H4 (cell line): ENCODE measurements at places on chromosomes 3 and 15. TPM values are rescaled to one million over a fixed set of nuclear protein-coding genes. Genes with fewer than 3 reads are reported as not detected.
A peak's percentile ranks its signal among the peaks of the same experiment; 100 is the strongest.

C3orf85 gene
- total RNA-seq: not detected in 2 replicates

- DNase-seq: no peak
Measured at GRCh38 chr15:86444527-86444926, 364.9 kb downstream of the AGBL1 start.

DNA sequence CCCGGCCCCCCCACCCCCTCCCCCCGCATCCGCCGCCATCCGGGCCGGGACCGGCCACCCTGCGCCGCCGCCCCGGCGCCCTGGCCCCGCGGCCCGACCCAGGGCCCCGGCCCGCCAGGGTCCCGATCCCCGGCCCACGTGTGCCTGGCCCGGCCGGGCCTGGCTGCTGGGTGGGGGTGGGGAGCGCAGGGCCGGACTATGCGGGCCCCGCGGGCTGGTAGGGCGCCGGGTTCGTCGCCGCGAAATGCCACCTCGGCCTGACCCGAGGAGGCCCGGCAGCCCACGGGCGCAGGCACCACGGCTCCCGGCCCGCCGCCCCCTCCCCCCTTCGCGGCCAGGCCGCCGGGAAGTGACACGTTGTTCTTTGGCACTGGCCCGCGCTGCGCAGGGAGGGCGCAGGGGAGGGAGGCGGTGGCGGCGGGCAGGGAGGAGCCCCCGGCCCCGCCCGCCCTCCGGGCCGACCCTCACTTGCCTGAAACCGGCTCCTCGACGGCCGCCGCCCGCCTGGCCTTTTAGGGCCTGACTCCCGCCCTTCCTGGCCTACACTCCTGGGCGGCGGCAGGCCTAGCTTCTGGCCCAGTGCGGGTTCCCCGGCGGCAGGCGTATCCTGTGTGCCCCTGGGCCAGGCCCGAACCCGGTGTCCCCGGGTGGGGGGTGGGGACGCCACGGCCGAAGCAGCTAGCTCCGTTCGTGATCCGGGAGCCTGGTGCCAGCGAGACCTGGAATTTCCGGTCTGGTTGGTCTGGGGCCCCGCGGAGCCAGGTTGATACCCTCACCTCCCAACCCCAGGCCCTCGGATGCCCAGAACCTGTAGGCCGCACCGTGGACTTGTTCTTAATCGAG lies 515 bp downstream of the EIF4G1 start:
- DNase-seq: peak; percentile 73

DNA sequence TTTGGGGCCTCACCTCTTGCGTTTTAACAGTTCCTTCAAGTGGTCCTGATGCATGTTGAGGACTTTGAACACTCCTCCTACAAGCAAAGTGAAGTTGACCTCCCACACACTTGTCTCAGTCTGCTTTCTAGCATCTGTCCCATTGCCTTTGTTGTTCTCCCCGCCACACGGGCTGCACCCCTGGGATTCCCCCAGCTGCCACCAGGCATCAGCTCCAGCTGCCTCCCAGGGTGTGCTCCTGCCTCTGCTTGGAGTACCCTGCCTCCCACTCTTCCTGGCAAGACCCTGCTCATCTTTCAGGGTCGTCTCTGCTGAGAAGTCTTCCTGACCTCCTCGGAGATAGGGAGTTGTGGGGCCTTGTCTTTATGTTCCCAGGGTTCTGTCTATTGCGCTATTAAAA lies 52.2 kb downstream of the IGF1R start:
- DNase-seq: no peak

DNA sequence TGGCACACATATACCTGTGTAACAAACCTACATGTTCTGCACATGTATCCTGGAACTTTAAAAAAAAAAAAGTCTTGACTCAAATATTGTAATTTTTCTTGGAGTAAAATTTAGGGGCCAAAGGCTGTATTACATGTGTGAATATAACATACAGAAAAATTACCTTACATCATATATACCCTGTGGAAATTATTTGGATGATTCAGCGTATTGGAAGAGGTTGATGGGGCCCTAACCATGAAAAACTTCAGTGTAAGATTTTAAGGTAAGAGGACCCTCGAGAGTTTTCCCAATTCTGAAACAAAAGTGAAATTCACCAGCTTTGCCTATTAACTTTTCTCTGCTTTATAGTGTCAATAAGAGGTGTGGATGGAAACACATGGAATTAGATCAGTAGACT lies 56.4 kb downstream of the UBE2E2 start:
- DNase-seq: no peak

PPCDC gene
- 5.4 and 11.6 TPM in 2 replicates for total RNA-seq

ARPP21 gene
- 0.41 TPM in 1 of 2 replicates, not detected in the other for total RNA-seq

- DNase-seq: no peak
Measured at GRCh38 chr3:46926871-46927717, 49.5 kb downstream of the CCDC12 start.

GRCh38 chr3:14242490-14243311 lies 64.1 kb downstream of the LSM3 start:
- DNase-seq: no peak

KLF15 gene
- total RNA-seq: 1.1 and 1.6 TPM in 2 replicates

DNA sequence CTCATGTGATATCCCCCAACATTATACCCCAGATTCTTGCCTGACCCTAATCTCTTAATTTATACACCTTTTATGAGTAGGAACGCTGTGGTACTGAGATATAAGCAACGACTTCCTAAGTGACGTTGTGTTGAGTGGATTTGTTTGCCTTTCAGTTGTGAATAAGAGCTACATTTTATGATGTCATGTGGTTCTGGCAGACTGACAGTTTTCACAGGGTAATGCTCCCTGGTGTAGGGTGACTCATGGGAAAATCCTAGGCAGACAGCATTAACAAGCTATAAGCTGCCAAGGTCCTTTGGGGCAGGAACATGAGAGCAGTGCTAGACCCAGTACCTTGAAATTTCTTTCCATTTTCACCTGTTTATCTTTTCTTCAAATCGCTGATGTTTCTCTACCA lies 11.2 kb downstream of the C3orf52 start:
- DNase-seq: peak; percentile 99

DNA sequence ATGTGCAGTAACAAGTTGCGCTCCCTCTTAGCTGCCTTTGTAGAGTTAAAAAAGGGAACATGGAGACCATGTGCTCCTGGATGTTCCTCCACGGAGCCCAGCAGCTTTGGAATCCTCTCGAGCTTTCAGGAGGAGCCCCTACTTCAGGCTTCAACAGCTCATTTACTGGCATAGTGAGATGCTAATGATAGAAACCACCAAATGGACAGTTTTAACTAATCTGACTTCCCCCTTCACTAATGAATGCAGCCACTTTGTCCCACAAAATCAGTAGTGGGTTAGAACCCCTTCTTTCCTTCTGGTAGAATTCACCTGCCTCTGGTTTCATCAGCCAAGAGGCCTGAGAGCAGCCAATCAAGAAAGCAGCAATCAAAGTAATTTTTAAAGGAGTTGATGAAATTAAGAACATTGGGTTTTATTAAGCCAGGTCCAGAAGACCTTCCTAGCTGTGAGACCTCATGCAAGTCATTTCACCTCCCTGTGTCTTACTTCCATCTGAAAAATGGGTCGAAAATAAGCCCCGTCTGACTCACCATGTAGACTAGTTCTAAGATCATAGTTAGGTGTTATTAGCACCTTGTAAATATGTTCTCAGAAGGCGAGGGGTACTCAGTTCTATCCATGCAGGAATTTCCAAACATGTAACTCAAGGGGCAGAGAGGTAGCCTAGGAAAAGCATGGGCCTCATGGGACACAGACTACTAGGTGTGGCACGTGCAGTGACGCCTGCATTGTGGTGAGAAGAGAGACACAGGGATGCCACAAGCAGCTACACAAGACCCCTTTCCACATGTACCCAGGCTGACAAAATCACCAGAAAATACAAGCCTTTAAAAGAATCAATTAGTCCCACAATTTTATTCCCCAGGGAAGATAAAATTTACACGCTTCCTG lies 179.7 kb upstream of the LPP start:
- no peak for DNase-seq

DNA sequence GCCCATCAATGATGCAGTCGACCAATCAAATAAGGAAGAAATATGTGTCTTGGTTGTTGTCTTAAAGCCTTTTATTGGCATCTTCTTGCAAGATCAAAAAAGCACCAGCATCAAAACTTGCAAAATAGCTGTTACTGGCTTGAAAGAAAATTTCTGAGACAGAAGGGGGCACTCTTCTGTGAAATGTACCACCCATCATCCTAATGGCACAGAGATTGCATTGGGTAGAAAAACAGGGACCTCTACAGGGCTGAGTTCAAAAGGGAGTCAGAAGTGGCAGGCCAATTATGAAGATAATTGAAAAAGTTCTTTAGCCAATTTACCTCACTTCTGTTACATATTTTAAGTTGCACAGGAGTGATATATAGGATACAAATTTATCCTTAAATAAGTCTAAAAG lies 122.3 kb upstream of the GPR149 start:
- no peak for DNase-seq

DNA sequence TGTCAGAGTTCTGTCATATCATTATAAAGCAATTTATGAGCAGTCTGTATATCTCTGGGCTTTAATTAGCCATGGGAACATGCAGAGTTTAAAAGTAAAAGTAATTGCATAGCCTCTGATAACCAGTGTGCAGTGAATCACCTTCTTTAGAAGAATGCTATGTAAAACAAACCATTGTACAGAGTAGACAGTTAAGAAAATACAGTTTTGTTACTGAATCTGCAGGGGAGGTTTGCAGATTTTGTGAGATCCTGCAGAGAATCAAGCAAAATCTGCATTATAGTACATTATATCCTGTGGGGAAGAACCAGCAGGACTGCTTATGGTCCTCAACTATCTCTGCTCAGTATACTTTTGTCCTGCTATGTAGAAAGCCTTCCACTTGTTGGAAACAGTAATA lies 396.2 kb upstream of the NAALADL2 start:
- DNase-seq: no peak

- no peak for DNase-seq
Measured at GRCh38 chr3:123044981-123045763, 17.6 kb upstream of the SEMA5B start.

DNA sequence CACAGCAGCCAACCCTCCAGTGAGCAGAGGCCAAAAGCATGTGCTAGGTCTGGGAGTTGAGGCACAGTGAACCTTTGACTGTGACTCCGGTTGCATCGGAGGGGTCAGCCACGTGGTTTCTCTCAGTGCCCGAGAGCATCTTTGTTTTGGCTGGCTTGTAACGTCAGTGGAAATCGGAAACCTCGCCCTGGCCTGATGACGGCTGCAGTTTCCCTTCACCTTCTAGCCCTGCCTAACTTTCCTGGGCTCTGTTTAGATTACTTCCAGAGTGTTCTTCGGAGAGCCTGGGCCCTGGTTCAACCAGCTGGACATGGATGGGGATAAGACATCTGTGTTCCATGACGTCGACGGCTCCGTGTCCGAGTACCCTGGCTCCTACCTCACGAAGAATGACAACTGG lies 56.6 kb downstream of the MESD start:
- DNase-seq: no peak

MST1R gene
- total RNA-seq: 0.21 TPM in 1 of 2 replicates, not detected in the other

DNA sequence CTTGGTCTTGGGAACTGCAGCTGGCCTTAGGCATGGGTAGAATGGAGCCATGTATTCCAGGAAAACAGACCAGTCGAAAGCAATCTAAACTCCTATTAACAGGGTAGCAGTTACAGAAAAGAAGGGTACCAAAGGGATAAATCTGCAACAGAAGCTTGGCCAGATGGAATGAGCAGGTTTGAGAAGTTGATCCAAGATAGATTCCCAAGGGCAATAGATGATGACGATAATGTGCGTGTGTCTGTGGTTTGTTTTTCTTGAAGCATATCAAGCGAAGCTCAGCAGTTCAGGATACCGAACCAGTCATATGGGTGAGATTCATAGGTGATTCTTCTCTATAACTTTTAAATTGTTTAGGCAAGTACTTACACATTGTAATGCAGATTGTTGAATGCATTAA lies 203.8 kb upstream of the SEMA6D start:
- DNase-seq: no peak

MITF gene
- total RNA-seq: 5.1 and 5.8 TPM in 2 replicates
